GOT3 (cell line): ENCODE measurements at places on chromosomes 16 and 17.

DNA sequence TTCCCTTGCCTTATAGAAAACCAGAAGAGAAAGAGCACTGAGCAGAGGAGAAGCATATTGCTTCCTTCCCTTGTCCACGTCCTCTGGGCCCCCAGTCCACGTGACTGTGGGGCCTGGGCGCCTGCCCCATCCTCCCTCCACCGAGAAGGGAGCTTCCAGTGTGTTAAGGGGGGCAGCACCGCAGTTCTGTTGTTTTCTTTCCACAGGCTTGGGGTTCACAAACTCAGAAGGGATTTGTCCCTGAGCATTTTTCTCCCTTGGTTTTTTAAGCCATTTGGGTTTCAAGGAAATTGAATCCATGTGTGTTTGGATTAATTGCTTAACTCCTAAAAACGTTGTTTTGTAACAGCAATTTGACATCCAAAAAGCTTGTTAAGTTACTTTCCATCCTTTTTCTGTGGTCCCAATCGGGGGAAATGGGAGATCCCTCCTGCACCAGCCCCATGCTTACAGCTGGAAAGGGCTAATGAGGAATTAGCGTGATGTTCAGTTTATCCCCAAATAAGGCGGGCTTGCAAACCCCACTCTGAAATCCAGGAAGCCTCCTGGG is 347.5 kb upstream of the TNRC6C start:
- DNase-seq = no peak

- DNase-seq = no peak
Observed at GRCh38 chr17:48787828-48788227, 29.2 kb downstream of the TTLL6 start.

GRCh38 chr16:87239545-87239944 is 77.6 kb downstream of the C16orf95 start:
- no peak for DNase-seq

- DNase-seq = no peak
Observed at GRCh38 chr17:44122816-44123355, 555 bp downstream of the HDAC5 start.

- no peak for DNase-seq
Observed at GRCh38 chr17:78808163-78808562, 26.1 kb upstream of the CYTH1 start.

- DNase-seq = no peak
Observed at GRCh38 chr16:71618429-71618828, 7.6 kb upstream of the MARVELD3 start.

DNA sequence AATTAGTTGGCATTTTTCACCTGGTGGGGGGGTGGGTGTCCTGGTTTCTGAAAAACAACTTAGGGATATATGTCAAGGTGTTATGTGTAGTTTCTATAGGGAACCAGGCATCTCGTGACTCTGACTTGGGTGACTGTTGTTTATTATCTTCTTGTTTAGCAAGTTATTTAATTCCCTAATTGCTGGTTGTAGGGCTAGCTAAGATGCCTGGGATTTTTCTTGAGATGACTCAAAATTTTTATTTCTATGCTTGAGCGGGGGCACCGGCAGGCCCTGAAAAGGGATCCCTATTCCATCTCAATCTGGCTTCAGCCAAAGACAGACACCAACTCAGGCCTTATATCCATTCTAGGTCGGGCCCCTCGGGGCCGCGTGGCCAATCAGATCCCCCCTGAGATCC is 3.2 kb downstream of the DPH1 start:
- no peak for DNase-seq

- DNase-seq = no peak
Observed at GRCh38 chr16:79163691-79164387, 436.7 kb downstream of the MAF start.

DNA sequence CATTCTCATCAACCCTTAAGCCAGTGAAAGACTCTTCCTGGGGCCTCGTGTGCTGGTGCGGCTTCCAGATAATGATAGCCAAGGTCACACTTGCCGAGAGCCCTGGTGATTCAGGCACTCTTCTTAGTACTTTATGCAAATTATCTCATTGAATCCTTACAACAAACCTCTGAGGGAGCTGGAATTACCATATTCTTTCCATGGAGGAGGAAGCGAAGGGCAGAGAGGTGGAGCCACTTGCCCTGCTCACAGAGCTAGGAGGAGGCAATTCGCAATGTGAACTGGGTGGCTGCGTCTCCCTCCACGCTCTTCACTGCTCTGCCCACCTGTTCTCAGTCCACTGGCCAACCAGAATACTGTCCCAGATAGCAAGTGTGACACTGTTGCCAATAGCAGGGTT is 409.7 kb downstream of the SNX29 start:
- no peak for DNase-seq

DNA sequence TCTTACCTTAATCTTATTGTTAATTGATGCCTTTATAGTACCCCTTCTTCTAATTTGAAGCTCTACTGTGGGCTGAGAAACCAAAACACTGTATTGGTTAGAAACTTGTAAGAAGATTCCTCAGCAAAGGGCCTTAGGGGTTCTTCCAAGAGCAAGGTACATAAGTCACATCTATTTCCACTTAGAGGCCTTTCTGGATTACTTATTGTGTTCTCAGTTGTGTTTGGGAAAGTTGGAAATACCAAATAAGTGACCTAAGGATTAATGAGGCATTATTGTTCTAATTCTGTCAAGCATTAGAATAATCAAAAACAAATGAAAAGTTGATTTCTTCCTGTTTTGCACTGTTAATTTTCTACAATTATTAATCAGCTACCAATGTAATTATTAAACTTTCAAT is 85.8 kb downstream of the SKAP1 start:
- no peak for DNase-seq
